AG09319 (cell line): ENCODE measurements at places on chromosomes 1 and 21.

DNA sequence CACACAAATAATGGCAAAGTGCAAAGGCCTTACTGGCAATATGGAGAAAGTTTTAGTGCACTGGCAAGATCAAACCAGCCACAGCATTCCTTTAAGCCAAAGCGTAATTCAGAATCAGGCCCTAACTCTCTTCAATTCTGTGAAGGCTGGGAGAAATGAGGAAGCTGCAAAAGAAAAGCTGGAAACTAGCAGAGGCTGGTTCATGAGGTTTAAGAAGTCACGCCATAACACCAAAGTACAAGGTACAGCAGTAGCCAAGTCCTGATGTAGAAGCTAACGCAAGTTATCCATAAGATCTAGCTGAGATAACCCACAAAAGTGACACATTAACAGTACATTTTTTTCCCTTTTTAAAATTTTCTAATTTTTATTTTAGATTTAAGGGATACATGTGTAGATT is 57.1 kb downstream of the SLC27A3 start:
- no peak for DNase-seq

DNA sequence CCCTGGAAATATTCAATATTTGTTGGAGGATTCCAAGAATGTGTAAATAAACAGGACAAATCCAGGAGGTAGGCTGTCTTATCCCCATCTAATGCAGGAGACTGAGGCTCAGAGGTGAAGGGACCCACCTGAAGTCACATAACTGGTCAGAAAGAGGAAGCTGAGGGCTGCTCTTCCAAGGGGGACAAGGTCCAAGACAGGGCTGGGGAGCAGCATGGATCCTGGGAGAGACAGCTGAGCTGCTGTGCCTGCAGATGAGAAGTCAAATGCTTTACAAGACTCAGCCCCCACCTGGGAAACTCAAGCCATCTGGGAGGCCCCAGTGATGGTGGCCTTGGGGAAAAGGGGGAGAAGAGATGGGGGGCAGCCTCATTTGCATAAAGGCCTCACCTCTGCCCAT is 224.4 kb downstream of the PTPRU start:
- no peak for DNase-seq

DNA sequence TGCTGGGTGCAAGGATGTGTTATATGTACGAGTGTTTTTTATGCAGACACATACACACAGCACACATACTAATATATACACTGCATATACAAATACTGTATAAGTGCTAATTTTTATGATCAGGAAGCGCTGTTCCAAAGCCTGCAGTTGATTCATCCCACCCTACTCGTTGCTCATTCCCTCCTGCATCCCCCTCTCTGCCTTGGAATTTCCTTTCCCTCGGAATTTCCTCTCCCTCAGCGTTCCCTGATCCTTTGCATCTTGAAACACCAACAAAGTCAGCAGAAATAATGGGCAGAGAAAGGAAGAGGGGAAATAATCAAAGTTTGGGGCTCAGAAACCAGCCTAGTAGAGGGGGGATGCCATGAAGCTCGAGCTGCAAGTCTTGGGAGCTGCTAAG is 98.9 kb downstream of the CSMD2 start:
- DNase-seq, result no peak

- DNase-seq, result no peak
Measured at GRCh38 chr1:227559499-227559898, 3.9 kb upstream of the ZNF678 start.

- no peak for DNase-seq
Measured at GRCh38 chr1:186091222-186091720, 283.8 kb downstream of the TPR start.

DNA sequence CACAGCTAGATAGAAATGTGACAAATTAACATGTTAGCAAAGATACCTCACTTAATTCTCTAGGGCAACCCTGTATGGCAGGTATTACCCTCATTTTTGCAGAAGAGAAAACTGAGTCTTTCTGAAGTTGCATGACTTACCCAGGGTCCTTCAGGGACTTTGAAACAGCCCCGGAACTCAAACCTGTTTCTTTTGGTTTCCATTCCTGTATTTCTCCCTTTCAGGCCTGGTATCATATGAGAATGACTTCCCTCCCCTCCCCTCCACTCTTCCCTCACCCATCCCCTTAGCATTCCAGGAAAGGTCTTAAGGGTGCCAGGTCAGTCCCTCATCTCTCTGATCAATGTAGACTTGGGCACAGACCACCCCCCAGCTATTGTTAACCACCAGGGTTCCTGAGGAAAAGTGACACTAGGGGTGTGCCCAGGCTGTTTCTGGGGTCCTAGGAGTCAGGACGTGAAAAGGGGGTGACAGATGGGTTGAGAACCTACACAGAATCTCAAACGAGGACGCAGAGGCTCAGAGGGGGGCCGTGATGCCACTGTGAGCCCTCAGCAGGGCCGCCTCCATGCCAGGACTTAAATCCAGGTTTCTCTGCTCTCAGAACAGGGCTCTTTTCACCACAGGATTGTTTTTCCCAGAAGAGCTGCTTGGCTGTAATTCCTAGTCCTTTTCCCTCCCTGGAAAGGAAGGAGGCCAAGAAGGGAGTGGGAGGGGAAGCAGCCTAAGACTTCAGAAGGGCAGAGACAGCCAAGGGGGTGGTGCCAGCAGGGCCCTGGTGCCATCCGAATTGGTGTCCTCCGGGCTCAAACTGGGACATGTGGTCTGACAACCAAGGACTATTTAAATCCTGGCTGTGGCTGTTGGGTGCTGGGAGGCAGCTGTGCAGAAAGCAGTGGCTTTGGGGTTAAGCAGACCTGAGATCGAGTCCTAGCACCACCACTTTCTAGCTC is 2.1 kb upstream of the WASF2 start:
- no peak for DNase-seq

- DNase-seq, result no peak
Measured at GRCh38 chr1:200837931-200838571, 34.7 kb upstream of the GPR25 start.

GRCh38 chr21:17753736-17754135 is 65.4 kb downstream of the C21orf91 start:
- DNase-seq, result no peak

DNA sequence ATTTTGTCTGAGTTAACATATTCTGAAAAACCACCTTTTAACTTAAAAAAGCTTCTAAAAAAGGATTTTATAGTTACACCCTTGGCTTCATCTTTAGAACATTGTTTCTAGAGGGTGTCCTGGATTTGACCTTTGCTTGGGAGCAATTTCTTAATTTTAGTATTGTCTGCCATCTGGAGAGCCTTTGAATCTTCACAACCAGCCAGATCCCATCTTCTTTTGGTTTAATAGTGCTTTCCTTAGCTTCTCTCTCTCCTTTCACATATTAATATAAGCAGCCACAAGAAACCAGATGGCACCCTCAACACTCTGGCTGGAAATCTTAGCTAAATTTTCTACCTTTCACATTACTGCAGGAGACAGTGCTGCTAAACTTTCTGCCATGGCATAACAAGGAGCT is 76.5 kb upstream of the TSPAN2 start:
- no peak for DNase-seq

DNA sequence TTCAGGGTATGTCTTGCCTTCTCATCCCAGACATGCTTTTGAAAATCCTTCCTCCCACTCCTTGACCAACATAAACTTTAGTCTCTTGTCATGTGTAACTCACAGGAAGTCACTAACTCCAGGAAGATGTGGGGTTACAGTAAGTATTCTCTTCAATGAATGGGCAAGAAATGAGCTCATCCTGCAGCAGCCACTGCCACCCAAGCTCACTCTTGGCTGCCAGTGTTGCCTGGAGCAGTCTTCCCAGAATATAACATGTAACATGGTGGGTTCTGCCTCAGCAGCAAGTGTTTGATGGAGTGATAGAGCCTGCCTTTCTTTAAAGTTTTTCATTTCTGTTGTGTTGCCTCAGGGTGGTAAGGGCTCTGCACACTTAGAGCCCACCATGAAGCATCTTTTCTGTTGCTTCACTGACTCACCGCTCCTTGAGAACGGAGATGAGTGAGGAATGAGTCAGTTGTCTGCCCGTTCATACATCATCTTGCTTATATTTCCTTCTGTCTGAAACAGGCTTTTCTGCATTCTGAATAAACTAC is 187.0 kb downstream of the TPR start:
- DNase-seq, result no peak

DNA sequence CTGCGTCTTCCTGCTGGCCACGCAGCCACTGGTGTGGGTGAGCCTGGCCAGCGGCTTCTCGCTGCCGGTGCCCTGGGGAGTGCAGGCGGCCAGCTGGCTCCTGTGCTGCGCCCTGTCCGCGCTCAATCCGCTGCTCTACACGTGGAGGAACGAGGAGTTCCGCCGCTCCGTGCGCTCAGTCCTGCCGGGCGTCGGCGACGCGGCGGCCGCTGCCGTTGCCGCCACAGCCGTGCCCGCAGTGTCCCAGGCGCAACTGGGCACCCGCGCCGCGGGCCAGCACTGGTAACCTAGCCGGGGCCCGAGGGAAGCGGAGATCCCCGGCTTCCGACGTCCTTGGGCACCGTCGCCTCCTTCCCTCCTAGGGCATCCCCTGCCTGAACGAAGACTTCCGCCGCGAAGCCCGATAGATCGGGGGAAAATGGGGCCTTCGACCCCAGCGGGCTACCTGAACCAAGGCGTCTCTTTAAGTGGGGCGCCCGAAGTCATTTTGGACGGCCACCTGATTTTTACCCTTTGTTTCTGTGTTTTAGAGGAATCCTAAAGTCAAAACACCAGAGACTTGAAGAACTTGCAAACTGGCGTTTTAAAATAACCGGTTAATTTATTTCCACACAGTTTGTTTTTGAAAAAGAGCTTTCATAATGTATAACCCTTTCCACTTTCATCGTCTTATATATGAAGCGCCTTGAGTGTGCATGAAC is 2.0 kb downstream of the GPR88 start:
- DNase-seq, result no peak

GRCh38 chr1:61531716-61532115 is 193.2 kb downstream of the TM2D1 start:
- no peak for DNase-seq

- no peak for DNase-seq
Measured at GRCh38 chr1:30700528-30701257, 22.7 kb downstream of the MATN1 start.

DNA sequence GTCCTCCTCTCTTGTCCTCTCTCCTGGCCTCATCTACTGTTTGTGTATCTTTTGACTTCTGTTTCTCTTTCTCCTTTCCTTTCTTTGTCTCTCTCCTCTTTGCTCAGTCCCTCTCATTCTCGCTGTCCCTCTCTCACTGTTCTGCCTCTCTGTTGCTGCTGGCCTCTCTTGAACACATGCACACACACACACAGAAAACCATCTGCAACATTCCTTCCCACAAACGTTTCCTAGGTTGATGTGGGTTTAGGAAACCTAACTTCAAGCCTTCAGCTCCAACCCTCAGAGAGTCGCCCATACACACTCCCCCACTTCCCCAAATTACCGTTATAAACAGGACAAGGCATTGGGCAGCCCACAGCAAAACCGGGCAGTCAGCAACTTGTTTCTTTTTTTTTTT is 10.9 kb upstream of the SSBP3 start:
- DNase-seq, result no peak

- DNase-seq, result no peak
Measured at GRCh38 chr1:211959680-211960079, 75.7 kb downstream of the INTS7 start.

- DNase-seq, result no peak
Measured at GRCh38 chr1:78092643-78093042, 46.9 kb downstream of the GIPC2 start.

- no peak for DNase-seq
Measured at GRCh38 chr1:1120096-1120495, 4.2 kb upstream of the C1orf159 start.

DNA sequence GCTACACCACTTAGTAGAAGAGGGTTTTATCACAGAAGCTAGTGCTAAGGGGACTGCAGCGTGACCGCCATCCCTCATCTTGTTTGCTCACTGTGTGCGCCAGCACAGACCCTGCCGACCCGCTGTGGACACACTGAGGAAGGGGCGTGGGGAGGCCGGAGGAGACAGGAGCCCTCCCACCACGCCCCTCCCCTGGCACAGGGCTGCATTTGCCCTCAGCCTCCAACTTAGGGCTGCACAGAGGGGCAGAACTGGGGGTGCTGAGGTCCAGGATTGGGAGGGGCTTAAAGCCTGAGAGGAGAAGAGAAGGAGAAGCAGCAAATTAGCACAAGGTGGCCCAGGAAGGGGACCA is 37.2 kb downstream of the RRP1 start:
- no peak for DNase-seq

DNA sequence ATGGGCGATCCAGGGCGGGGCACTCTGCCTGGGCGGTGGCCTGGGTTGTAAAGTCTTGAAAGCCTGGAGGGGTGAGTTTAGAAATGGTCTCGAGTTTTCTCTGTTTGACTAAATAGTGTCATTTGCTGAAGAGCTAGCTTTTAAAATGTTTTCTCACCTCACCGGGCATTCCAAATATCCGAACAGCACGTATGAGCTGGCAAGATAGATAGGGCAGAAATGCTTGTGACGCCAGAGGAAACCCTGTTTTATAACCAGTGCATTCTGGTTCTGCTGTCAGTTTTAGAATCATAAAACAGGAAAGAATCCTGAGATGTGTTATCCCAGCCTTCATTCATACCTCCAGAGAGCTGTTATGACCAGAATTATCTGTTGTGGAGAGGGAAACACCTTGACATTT is 725 bp downstream of the RTCA start:
- DNase-seq, result no peak

DNA sequence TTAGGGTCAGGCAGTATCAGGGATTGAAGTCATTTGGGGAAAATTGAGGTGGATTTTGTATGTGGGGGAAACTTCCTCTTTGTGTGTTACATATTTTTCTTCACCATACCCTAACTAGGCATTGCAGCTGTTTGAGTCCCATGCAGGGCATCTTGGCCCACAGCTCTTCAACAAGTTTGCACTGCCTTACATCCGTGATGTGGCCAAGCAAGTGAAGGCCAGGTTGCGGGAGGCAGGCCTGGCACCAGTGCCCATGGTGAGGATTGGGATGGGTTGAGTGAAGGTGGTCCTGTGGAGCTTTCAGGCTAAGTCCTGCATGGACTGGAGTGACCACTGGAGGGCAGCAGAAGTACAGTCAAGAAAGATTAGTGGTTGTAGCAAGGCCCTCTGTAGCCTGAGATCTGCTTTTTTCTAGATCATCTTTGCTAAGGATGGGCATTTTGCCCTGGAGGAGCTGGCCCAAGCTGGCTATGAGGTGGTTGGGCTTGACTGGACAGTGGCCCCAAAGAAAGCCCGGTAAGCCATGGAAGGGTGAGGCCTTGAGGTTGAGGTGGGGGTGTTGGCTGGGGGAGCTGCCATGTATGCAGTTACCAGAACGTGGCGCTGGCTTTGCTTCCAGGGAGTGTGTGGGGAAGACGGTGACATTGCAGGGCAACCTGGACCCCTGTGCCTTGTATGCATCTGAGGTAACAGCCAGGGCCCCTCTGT is 2.4 kb downstream of the UROD start:
- peak; percentile 77 for DNase-seq
